ENCODE measurements at places on chromosomes 3 and 15.

GRCh38 chr15:35381328-35381727 lies 164.6 kb downstream of the DPH6 start:
- no peak for DNase-seq

- DNase-seq = no peak
Observed at GRCh38 chr15:89075101-89075640, 13.1 kb upstream of the ABHD2 start.

DNA sequence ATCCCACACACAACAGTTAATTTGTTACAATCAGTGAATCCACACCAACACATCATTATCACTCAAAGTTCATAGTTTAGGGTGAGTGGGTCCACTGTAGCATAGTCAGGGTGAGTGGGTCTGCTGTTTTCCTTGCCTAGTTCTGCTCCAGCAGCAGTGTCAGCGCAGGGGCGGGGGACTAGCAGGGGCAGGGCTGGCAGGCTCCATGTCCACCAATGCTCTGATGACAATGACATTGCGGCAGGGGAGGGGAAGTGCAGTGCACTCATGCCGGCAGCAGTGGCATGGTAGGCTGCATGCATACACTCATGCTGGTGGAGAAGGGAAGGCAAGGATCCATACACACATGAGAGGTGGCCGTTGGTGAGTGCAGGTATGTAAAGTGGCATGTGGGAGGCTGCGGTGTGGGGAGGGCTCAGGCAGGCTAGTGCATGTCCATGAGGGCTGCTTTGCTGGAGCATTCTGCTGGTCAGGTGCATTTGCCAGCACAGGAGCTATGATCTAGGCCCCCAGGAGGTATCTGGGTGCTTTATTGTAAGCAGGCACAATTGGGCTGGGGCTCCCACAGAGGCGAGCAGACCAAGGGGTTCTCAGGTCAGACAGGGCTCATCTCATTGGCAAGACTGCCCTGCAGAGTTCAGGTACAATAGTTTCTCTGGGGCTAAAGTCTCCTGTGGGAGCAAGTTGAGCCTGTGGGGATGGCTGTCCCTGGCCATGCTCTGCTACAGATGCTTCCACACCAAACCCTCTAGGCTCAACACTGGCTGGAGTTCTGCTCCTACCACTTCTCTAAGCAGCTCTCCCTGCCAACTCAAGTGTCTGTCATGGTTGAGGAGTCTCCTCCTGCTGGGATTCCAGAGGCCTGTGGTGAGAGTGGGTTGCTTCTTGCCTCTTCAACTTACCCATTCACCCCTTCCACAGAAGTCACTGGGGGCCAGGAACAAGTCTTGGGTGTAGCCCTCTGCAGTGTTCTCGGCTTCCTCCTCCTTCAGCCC lies 81.3 kb downstream of the KCNAB1 start:
- DNase-seq = no peak

- DNase-seq = no peak
Observed at GRCh38 chr3:188944108-188944507, 227.7 kb upstream of the TPRG1 start.

DNA sequence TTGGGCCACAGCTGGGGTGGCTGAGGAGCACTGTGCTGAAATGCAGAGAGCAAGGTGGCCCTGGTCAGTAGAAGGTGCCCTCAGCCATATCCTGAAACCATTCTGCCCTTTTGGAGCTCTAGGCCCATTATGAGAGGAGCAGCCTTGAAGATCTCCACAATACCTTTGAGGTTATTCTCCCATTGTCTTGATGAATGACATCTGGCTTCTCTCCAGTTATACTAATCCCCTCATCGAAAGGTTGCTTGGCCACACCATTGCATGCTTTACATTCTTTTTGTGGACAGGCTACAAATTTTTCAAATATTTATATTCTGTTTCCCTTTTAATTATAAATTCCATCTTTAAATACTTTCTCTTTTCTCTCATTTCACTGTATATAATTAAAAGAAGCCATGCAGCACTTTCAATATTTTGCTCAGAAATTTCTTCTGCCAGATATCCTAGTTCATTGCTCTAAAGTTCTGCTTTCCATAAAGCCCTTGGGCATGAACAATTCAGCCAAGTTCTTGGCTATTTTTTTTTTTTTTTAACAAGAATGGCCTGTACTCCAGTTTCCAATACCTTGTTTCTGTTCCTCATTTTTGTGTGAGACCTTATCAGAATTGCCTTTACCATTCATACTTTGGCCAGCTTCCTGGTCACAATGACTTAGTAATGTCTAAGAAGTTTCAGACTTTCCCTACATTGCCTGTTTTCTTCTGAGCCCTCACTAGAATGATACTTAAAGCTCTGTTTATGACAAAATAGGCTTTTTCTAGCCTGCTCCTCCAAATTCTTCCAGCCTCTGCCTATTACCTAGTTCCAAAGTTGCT lies 138.9 kb upstream of the SGO1 start:
- no peak for DNase-seq

GRCh38 chr15:63915209-63915872 lies 81.6 kb upstream of the HERC1 start:
- DNase-seq = no peak

DNA sequence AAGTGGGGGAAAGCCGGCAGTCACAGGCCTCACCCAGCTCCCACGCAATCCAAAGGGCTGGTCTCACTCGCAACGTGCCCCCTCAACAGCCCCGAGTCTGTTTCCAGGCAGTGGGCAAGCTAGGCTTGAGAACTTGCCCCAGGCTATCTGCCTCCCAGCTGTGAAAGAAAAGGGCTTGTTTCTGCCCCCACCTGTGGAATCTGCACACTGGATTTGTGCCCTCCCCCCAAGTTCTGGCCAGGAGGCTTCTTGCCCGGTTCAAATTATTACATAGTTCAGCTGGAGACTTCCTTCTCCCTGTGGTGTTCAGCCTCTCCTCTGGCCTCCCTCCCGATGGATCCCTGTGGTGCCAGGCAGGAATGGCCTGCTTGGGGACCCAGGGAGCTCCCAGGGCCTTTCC lies 283.9 kb upstream of the LYSMD4 start:
- DNase-seq = no peak

DNA sequence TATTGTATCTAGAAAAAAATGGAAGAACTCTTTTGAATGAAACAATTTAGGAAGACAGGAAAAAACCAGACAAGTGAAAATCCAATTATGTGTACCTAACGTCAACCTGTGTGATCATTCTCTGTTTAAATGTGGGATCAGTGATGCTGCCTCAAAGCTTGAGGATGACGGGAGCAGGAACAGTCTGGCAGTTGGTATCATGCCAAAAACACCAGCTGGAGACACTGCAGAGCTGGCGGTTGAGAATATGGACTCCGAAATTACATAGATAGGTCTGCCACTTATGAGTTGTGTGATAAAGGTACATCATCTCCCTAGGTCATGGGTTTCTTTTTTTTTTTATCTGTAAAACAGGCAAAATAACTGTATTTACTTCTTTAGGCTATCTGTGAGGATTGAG lies 480.5 kb downstream of the CNTN4 start:
- no peak for DNase-seq

GRCh38 chr3:134644731-134645514 lies 5.9 kb downstream of the KY start:
- DNase-seq = no peak

GRCh38 chr3:54671511-54671910 lies 256.3 kb downstream of the LRTM1 start:
- DNase-seq = no peak

- DNase-seq = no peak
Observed at GRCh38 chr3:146313746-146314111, 62.8 kb upstream of the PLSCR4 start.

All from stimulated activated CD8-positive, alpha-beta memory T cell treated with anti-CD3 and anti-CD28 coated beads, Interleukin-2, amount 100 ng/mL, for 48 hours (primary cell).